ENCODE measurements at places on chromosomes 7 and 10.
A peak's percentile ranks its signal among the peaks of the same experiment; 100 is the strongest.

- H3K36me3 ChIP-seq, result no peaks in the 10 kb centered on the region
- H3K27ac ChIP-seq, result no peak overlapping the region
- DNase-seq, result no peak
- no peaks in the 10 kb centered on the region for H3K4me1 ChIP-seq
Measured at GRCh38 chr7:101466871-101467270, 104.2 kb downstream of the COL26A1 start.

GRCh38 chr10:19316204-19316870 is 267.7 kb downstream of the MALRD1 start:
- no peak for DNase-seq
- H3K4me3 ChIP-seq, result no peak overlapping the region
- no peaks in the 10 kb centered on the region for H3K36me3 ChIP-seq
- no peak overlapping the region for H3K27ac ChIP-seq
- H3K4me1 ChIP-seq, result no peaks in the 10 kb centered on the region

GRCh38 chr7:44117801-44118429 is 5.4 kb downstream of the POLD2 start:
- H3K4me1 ChIP-seq, result peaks cover 25% of the 10 kb centered on the region
- no peak for DNase-seq
- no peaks in the 10 kb centered on the region for H3K27me3 ChIP-seq
- H3K36me3 ChIP-seq, result no peaks in the 10 kb centered on the region
- no peak overlapping the region for H3K27ac ChIP-seq
- no peak overlapping the region for H3K4me3 ChIP-seq

DNA sequence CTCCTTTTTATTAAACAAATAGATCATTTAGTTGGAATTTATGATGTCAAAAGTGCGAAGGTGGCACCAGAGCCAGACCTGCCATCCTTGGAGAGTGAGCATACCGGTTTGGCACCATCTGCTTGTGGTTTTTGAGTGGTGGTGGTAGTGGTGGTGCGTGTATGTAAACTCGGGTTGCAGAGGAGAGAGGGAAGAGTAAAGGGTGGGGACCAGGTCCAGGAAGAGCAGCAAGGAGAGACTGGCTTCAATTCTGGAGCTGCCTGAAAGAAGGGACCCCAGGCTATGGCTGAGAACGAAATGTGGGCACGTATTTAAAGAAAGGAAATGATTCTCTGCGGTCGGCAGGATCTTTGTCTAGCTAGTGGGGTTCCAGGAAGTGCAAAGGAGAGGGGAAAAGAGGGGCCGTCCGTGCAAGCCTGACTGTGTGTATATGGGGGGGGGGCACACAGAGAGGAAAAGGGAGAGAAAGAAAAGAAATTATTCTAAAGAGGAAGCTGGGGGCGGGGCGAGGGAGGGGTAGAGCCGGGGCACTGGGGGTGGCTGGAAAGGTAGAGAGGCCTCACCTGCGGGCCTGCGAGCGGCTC is 448 bp upstream of the GOLGA7B start:
- DNase-seq, result no peak
- no peak overlapping the region for H3K27ac ChIP-seq
- no peaks in the 10 kb centered on the region for H3K27me3 ChIP-seq
- H3K4me1 ChIP-seq, result peaks cover 16% of the 10 kb centered on the region
- no peaks in the 10 kb centered on the region for H3K36me3 ChIP-seq

- peaks cover 13% of the 10 kb centered on the region for H3K4me1 ChIP-seq
- H3K4me3 ChIP-seq, result no peak overlapping the region
- no peaks in the 10 kb centered on the region for H3K36me3 ChIP-seq
- H3K27me3 ChIP-seq, result no peaks in the 10 kb centered on the region
Measured at GRCh38 chr10:70335246-70335613, 47.2 kb downstream of the LRRC20 start.

DNA sequence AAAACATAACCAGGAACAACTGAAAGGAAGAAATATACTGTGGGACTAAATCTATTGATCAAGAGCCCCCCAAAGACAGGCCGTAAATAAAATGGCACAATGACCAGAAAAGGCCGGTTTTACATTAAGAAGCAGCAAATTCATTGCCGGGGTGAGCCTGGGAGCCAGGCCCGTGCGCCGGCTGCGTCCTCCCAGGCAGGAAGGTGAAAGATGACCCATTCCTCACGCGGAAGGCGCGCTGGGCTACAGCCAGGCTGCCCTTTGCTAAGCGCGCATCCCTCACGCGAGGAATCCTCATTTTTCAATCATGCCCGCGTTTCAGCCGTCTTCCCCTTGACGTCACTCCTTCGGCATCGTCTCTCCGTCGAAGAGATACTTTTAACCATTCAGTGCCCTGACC is 47.6 kb upstream of the MGMT start:
- no peak overlapping the region for H3K4me3 ChIP-seq
- H3K27me3 ChIP-seq, result no peaks in the 10 kb centered on the region
- no peak overlapping the region for H3K27ac ChIP-seq
- DNase-seq, result no peak

DNA sequence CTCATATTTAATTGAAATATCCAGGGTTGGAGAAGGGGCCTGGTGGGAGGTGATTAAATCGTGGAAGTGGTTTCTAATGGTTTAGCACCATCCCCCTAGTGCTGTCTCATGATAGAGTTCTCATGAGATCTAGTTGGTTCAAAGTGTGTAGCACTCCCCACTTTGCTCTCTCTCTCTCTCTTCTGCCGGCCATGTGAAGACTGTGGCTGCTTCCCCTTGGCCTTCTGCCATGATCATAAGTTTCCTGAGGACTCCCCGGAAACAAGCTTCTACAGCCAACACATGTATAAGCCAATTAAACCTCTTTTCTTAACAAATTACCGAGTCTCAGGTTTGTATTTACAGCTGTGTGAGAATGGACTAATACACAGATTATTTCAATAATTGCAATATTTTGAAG is 305.8 kb upstream of the KCND2 start:
- no peak overlapping the region for H3K27ac ChIP-seq
- no peaks in the 10 kb centered on the region for H3K4me1 ChIP-seq
- no peaks in the 10 kb centered on the region for H3K27me3 ChIP-seq
- H3K4me3 ChIP-seq, result no peak overlapping the region
- no peaks in the 10 kb centered on the region for H3K36me3 ChIP-seq
- DNase-seq, result no peak

DNA sequence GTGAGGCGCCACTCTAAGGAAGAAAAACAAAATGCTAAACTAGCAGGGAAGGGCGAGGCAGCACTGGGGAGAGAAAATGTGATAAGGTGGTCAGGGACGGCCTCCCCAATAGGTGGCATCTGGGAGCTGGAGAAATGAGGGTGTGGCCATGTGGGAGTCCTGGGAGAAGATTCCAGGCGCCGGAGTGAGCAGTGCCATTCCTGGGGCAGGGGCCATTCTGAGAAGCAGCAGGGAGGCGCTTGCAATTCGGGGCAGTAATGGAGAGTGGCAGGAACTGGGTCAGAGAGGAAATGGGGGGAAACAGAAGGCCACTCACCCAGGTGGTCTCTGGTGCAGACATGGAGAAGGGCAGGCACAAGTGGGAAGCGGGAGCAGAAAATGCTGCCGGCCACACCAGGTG is 61.8 kb upstream of the LRRC18 start:
- no peak for DNase-seq
- no peaks in the 10 kb centered on the region for H3K36me3 ChIP-seq
- no peak overlapping the region for H3K4me3 ChIP-seq
- H3K27ac ChIP-seq, result no peak overlapping the region
- no peaks in the 10 kb centered on the region for H3K27me3 ChIP-seq
- peaks cover 7% of the 10 kb centered on the region for H3K4me1 ChIP-seq

DNA sequence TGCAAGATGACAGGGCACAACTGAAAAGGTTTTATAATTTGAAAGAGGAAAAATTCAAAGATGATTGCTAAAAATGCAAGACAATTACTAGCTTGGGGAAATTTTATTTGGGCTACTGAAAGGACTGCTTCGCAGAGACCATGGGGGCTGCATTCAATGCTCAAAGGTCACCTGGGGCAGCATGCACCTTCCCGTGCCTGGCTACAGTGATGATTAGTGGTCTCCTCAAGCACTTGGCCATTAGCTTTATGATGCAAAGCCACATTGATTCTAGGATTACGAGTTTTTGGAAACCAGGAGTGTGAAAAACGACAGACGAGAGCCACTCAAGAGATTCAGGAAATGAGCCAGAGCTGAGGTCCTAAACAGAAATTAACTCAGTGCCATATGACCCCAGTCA is 764.6 kb downstream of the PHTF2 start:
- H3K36me3 ChIP-seq, result no peaks in the 10 kb centered on the region
- H3K4me3 ChIP-seq, result no peak overlapping the region
- no peaks in the 10 kb centered on the region for H3K4me1 ChIP-seq
- H3K27me3 ChIP-seq, result no peaks in the 10 kb centered on the region
- DNase-seq, result no peak
- no peak overlapping the region for H3K27ac ChIP-seq

- H3K27me3 ChIP-seq, result no peaks in the 10 kb centered on the region
- H3K4me3 ChIP-seq, result no peak overlapping the region
- H3K4me1 ChIP-seq, result no peaks in the 10 kb centered on the region
- DNase-seq, result no peak
Measured at GRCh38 chr10:15494850-15495506, 123.9 kb upstream of the FAM171A1 start.

DNA sequence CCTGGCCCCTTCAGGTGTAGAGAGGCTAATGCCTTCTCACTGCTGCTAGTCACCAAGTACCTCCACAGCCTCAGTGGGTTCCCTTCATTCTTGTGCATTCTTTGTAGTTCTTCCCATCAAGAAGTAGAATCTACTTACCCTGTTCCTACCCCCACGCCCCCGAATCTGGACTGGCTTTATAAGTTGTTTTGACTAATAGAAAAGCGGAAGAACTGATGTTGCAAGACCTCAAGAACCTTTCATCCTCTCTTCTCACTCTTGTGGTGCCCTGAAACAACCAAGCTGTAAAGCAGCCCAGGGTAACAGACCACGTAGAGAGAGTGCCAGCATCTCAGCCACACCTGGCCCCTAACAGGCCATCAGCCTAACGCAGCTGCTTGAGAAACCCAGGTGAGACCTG is 23.2 kb upstream of the LAMB1 start:
- H3K36me3 ChIP-seq, result no peaks in the 10 kb centered on the region
- no peak overlapping the region for H3K27ac ChIP-seq
- no peak overlapping the region for H3K4me3 ChIP-seq
- no peak for DNase-seq
- no peaks in the 10 kb centered on the region for H3K4me1 ChIP-seq

DNA sequence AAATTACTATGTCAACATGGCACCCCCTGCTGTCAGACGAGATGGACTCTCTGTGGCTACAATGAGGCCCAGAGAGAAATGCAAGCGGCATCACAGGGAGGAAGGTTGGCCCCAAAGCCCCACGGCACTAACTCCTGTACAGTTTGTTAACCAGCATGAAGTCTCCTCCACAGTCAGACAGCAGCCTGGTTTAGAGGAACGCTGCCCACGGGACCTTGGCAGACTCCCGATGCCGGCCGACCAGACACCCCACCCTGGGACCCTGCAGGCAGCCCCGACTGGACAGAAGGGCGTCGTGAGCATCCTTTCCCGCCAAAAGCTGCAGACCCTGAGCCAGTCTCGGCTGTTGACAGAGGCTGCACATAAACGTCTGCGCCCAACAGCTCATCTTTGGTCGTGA is 158.8 kb downstream of the DIP2C start:
- H3K36me3 ChIP-seq, result no peaks in the 10 kb centered on the region
- no peak overlapping the region for H3K4me3 ChIP-seq
- no peak for DNase-seq
- no peaks in the 10 kb centered on the region for H3K4me1 ChIP-seq
- no peaks in the 10 kb centered on the region for H3K27me3 ChIP-seq

GRCh38 chr7:3043544-3044371 is at the start of gene CARD11:
TSS of gene CARD11 (minus strand) at chr7:3043867. CDS start at chr7:2958506, 85,361 bp downstream.
- H3K4me1 ChIP-seq, result peaks cover 12% of the 10 kb centered on the region
- no peak within 1 kb of the TSS for H3K27ac ChIP-seq
- no peak for DNase-seq
- H3K27me3 ChIP-seq, result no peaks in the 10 kb centered on the region

DNA sequence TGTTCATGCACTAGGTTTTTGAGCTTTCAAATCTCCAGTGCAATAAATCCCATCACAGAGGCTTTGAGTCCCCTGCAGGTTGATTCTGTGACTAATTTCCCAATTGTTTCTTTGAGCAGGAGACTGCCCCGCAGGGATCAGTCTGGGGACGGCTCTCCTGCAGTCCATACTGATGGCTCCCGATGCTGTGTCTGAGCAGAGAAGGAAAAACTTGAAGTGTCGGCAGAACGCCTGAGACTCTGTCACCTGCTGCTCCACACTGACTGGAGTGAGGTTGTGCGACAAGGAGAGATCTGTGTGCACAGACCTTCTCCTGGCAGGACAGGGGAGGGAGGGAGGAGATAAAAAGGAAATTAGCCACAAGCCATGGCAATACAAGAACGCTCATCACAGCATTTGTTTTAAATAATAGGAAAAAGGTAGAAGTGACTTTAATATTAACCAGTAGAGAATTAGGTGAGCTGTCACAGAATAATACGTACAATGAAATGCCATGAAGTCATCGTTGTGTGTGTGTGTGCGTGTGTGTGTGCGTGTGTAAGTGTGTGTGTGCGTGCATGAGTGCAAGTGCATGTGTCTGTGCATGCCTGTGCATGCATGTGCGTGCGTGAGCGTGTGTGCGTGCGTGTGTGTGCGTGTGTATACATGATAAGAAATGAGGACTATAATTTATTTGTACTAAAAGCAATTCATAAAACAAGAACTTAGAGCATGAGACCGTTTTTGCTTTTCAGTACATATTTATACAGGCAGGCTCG is 38.2 kb downstream of the HTR5A start:
- no peaks in the 10 kb centered on the region for H3K36me3 ChIP-seq
- no peaks in the 10 kb centered on the region for H3K4me1 ChIP-seq
- no peak for DNase-seq
- H3K27me3 ChIP-seq, result no peaks in the 10 kb centered on the region
- H3K27ac ChIP-seq, result no peak overlapping the region

GRCh38 chr7:95611224-95611623 is 14.9 kb upstream of the PDK4 start:
- peaks cover 34% of the 10 kb centered on the region for H3K4me1 ChIP-seq
- H3K27ac ChIP-seq, result no peak overlapping the region
- H3K4me3 ChIP-seq, result no peak overlapping the region
- DNase-seq, result no peak

GRCh38 chr10:106107706-106108105 is 1056.8 kb downstream of the SORCS1 start:
- no peaks in the 10 kb centered on the region for H3K4me1 ChIP-seq
- H3K27ac ChIP-seq, result no peak overlapping the region
- H3K36me3 ChIP-seq, result no peaks in the 10 kb centered on the region
- DNase-seq, result no peak

GRCh38 chr10:29132551-29133111 is 156.2 kb upstream of the LYZL1 start:
- DNase-seq, result no peak
- H3K27ac ChIP-seq, result no peak overlapping the region
- H3K4me3 ChIP-seq, result no peak overlapping the region
- no peaks in the 10 kb centered on the region for H3K27me3 ChIP-seq
- no peaks in the 10 kb centered on the region for H3K4me1 ChIP-seq

- peaks cover 13% of the 10 kb centered on the region for H3K4me1 ChIP-seq
- H3K36me3 ChIP-seq, result no peaks in the 10 kb centered on the region
- H3K27ac ChIP-seq, result peak overlapping the region; percentile 9
Measured at GRCh38 chr7:151539088-151539671, 19.5 kb upstream of the RHEB start.

DNA sequence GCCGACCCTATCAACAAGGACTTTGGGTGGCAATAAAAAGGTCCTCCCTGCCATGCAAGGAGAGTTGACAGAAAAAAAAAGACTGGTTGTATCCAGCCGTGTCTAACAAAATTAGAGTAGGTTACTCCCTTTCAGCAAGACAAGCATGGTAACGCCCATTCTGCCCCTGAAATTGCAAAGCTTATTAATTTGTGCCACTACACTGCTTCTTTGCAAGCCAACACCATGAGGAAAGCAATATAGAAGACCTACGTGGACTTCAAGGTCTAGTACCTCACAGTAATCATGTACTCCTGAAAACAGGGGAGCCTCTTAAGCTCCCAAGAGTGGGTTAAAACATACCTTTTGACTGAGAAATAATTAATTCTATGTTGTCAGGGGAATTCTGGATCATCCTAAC is 90.3 kb downstream of the FRMPD2 start:
- H3K27me3 ChIP-seq, result no peaks in the 10 kb centered on the region
- DNase-seq, result no peak
- H3K4me1 ChIP-seq, result no peaks in the 10 kb centered on the region

Measured in vagina (tissue), 2 donors.